ENCODE measurements at places on chromosomes 4 and X.

GRCh38 chr4:169231647-169232262 is 39.0 kb downstream of the SH3RF1 start:
- DNase-seq = no peak

- DNase-seq = no peak
Measured at GRCh38 chr4:184142121-184143000, 75.3 kb downstream of the ENPP6 start.

DNA sequence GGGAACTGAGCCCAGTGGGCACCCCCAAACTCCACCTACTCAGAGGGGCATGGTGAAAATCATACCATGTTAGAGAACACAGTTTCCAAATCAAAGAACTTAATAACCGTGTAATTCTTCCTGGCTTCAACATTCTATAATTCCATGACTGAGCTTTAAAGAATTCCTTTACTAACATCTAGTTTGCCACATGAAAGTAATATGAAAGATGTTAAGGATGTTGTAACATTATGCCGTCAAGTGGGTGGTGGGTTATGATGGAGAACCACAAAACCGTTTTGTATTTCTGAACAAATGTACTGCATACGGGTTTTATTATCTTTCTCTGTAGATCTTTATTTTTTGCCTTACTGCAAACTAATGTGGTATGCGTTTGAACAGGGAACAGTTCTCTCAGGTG is 549.0 kb upstream of the MAGEB2 start:
- DNase-seq = peak; percentile 65

- DNase-seq = no peak
Measured at GRCh38 chr4:38769441-38769840, 13.3 kb downstream of the TLR10 start.

DNA sequence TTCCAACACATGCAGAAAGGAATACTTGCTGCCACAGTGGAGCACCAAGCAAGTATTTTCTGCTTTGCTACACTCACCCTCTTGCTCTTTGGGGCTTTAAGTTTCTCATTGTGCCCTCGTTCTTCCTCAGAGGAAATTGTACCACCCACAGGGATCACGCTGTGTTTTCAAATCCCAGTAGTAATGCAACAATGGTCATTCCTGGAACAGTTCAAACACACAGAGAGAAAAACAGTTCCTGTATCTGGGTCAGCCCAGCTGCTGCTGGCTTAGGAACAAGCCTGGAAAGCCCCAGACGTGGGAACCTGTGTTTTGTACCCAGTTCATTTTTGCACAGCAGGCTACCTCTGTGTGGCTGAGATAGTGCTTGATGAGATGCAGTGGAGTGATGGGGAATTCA is 907.8 kb downstream of the STPG2 start:
- no peak for DNase-seq

DNA sequence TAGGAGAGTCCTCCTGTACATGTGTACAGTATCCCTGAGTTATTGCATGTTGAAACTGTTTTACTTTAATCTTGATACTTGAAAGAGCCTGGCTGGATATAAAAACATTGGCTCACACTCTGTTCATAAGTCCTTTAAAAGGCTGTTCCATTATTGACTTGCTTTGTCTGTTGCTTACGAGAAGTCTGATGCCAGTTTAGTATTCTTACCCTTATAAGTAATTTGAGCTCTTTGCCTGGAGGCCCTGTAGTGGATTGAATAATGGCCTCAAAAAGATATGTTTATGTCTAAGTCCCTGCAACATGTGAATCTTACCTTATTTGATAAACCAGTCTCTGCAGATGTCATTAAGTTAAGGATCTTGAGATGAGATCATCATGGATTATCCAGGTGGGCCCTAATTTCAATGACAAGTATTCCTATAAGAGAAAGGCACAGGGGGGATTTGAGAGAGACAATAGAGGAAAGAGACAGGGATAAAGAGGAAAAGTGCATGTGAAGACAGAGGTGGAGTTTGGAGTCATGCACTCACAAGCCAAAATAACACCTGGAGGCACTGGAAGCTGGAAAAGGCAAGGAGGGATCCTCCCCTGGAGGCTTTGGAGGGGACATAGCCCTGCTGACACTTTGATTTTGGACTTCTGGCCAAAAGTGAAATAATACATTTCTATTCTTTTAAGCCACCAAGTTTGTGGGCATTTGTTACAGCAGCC is 98.1 kb downstream of the IRF2 start:
- no peak for DNase-seq

GRCh38 chrX:17242470-17242869 is 132.5 kb upstream of the NHS start:
- DNase-seq = peak; percentile 61

DNA sequence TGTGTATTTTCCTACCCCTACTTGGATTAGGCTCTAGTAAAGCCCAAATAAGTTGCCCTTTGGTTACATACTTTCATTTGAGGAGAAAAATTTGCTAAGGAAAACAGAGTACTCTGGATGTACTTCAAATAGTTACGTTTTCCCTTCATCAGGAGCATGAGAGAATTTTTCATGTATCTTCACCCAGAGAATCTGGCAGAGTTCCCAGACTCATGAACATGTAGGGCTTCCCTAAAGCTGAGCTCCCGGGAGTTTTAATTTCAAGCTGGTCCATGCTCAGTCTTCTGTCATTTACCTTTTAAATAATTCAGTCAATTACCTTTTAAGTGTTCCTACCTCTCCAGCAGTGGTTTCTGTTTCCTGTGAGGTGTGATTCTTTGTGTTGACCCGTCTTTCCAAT is 367.5 kb upstream of the GRID2 start:
- no peak for DNase-seq

GRCh38 chr4:14269824-14270223 is 642.3 kb upstream of the BOD1L1 start:
- DNase-seq = no peak

DNA sequence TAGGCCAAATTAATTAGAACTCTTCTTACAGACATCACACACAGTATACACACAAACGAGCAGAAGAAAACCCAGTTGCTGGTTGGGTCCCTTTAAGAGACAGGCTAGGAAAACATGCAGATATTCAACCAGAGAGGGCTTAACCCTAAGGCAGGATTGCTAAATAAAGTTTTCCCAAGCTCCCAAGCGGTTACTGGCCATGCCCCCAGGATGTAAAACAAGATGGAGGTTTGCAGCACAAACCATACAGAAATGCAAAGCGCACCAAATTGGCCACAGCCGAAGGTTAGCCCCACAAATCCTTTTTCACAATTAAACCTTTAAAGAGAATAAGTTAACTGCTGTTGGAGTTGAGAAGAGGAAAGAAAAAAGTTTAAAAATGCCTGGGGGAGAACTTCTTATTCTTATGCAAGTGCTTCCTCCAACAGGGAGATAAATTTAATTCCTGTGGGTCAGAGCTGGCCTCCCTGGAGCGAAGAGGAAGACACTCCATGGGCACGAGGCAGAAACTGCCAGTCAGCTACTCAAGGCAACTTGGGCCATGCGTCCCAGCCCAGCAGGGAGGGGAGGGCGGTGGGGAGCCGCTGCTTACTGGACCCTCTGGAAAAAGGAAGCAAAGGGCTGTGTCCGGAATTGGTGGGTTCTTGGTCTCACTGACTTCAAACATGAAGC is 167.6 kb upstream of the ARSJ start:
- no peak for DNase-seq

- no peak for DNase-seq
Measured at GRCh38 chr4:105305019-105305836, 158.6 kb downstream of the TET2 start.

DNA sequence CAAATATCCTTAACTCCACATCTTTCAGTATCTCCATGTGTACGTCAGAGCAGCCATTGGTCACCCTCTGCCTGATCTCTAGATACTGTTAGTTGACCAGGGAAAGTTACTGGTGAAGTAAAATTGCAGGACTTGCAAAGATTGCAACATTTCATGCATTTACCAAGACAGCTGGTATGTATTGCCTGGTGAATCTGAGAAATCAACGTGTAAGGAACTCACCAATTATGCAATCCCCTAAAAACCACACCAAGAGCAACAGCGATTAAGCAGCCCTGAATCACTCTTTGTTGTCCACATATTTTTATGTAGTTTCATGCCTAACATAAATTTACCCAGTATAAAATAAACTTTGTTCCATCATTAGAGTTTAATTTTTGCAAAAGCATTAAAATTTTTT is 271.2 kb downstream of the NLGN4X start:
- peak; percentile 77 for DNase-seq

DNA sequence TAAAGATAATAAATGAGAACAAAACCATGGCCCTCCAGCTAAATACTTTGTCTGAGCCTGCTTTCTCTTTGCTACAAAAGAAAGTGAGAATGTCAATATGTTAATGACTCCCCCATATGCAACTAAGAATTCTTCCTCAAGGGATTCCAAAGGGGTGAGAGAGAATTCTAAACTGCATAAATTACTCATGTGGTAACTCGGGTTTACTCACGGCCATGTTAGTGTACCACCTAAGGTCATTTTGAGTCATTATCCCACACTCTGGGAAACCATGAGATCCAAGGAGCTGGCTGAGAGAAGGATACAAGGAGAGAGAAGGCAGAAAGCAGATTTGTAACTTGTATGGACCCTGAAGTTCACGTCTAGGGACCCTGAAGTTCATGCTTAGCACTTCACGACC is 190.3 kb downstream of the DHX15 start:
- DNase-seq = peak; percentile 67

DNA sequence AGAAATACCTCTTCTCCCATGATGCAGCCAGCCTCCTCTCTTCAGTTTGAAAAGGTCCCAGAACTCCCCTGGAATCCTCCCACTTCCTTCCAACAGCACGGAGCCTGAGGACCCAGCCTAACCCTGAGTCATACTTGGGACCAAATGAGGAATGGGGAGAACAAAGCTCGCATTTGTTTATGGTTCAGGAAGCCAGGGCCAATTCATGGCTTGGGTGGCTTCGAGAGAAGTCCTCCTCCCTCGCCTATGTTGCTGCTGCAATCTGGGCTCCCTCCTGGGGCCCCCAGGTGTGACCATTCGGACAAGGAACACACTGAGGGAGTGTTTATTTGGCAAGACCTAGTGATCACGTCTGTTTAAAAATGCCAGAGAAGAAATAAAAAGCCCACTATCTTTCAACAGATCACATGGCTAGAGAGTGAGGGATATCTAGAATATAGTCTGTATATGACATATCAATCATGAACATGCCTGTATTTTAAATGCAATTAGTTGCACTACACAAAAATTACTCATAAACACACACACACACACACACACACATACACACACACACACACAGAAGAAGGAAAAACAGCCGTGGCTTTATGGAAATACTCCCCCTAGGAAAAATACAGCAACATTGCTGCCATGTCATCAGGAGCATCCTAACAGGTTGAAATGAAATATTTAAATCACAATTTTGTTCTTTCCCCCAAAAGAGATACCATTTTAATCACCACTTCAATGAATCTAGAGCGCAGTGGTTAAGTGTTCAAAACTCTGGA is 155.7 kb upstream of the MAP3K15 start:
- peak; percentile 87 for DNase-seq

GRCh38 chrX:35625714-35626113 is 172.4 kb upstream of the MAGEB16 start:
- no peak for DNase-seq

DNA sequence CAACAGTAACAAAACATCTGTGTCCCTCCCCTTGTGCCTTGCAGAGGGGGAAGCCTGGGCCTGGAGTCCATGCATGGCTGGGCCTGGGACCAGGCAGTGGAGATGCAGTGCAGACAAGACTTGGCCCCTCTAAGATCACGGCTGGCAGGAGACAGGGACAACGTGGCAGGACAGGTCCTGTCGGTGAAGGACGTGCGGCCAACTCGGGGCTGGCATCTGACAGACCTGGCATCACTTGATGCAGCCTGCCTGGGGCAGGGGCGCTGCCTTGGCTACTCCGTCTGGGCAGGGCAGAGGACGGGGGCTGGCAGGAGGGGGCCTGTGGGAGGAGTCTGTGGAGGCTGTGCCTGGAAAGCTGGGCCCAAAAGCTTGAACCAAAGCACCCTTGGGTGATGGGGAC is 112.1 kb downstream of the CPZ start:
- DNase-seq = no peak

- peak; percentile 42 for DNase-seq
Measured at GRCh38 chr4:140135529-140136088, 18.4 kb downstream of the MAML3 start.

GRCh38 chr4:24266951-24267722 is 317.2 kb downstream of the DHX15 start:
- peak; percentile 35 for DNase-seq

DNA sequence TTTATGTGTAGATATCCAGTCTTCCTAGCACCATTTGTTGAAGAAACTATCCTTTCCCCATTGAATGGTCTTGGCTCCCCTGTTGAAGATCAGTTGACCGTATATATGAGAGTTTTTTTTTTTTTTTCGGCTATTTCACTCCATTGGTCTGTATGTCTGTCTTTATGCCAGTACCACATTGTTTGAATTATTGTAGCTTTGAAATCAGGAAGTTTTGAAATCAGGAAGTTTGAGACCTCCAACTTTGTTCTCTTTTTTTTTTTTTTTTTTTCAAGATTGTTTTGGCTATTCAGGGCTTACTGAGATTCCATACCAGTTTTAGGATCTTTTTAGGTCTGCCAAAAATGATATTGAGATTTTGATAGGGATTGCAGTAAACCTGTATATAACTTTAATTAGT is 4.3 kb upstream of the SCD5 start:
- DNase-seq = no peak

DNA sequence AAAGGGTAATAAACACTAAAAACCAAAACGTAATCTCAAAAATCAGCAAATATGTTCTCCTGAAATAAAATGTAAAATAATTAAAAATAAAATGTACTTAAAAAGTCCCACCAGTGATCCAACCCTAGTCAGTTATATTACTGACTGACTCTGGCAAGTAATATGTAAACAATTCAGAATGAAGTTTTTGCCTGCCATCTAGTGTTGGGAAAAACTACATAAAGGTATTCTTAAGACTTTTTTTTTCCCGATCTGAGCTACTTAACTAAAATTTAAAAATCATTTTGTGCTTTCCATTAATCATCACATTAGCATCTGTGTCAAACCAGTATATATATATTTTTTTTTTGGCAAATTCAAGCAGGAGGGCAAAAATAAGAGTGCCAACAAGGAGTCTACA is 24.0 kb downstream of the RCHY1 start:
- DNase-seq = peak; percentile 56

GRCh38 chr4:9984621-9985020 is 36.7 kb downstream of the SLC2A9 start:
- DNase-seq = no peak

DNA sequence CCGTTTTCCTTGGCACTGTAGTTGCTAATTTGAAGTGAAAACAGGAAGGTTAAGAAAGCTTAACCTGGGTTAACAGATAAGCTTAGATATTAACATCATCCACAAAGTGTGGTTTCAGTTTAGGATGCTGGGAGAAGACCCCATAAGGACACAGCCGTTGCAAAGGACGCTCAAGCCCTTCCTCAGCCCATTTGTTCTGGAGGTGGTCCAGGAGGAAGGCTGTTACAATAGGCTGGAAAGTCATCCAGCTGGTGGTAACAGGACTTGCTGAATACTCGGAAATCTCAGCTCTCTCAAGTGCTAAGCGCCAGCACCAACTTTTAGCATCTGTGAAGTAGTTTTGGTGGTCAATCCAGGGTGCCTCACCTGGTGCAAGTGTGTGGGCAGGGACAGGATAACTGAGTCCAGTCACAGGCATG is 14.2 kb downstream of the CHST7 start:
- no peak for DNase-seq

- no peak for DNase-seq
Measured at GRCh38 chr4:7115557-7116340, 47.9 kb upstream of the GRPEL1 start.

- DNase-seq = peak; percentile 69
Measured at GRCh38 chrX:16882702-16883486, 12.7 kb upstream of the RBBP7 start.

- DNase-seq = no peak
Measured at GRCh38 chr4:44679060-44679459, 840 bp downstream of the GUF1 start.

Data from fibroblast of mammary gland (primary cell).